Lung microvascular endothelial cell (primary cell): ENCODE measurements at places on chromosomes 1 and 21. TPM values are rescaled to one million over a fixed set of nuclear protein-coding genes. Genes with fewer than 3 reads are reported as not detected.

DNA sequence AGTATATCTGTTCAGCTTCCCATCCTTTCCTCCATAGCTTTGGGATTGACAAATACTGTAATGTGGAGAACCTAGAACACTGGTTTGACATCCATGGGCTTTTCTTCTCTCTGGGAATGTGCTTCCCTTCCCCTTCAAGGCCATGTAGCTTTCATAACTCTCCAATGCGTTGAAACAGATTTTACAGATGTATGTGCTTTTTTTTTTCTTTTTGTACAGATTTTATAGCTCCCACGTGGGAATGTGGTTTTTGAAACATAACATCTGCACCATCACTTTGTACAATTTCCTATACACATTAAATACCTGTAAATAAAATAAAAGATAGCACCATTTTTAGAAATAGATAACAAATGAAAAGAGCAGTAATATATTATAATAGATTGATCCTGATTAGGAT, 138.5 kb upstream of the TMPRSS15 start:
- no peak for DNase-seq

- peak; percentile 92 for DNase-seq
Measured at GRCh38 chr1:99659755-99660210, 13.9 kb downstream of the PALMD start.

- no peak for DNase-seq
Measured at GRCh38 chr21:26751305-26751704, 93.9 kb downstream of the ADAMTS1 start.

DNA sequence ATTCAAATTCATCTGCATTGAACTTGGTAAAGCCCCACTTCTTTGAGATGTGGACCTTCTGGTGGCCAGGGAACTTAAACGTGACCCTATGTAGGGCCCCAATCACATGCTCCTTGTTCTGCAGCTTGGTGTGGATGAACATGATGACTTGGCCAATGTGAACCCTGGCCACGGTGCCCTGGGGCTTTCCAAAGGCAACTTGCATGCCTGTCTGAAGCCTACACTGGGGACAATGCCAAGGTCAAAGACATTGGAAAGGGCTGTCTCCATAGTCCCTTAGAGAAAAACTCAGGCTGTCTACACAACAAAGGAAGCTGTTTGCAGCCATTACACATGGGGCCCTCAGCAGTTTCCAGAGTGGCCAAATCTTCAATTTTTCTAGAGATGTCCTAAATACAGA, 8.9 kb upstream of the VPS13D start:
- no peak for DNase-seq

DNA sequence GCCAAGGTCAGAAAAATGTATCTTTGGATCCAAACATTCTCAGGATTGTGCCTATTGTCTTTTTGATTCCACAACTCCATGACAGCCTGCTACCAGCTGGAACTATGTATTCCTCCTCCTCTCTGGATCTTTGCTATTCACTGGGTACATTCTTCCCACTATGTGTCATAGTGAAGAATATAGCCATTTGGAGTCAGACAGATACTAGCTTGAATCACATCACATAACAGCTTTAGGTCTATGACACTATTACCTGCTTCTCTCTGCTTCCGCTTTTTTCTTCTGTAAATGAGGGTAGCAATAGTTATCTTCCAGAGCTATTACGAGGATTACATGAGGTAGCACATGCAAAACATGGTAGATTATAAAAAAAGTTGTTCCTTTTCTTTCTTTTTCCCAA, 5.4 kb upstream of the EXO1 start:
- DNase-seq, result no peak

DNA sequence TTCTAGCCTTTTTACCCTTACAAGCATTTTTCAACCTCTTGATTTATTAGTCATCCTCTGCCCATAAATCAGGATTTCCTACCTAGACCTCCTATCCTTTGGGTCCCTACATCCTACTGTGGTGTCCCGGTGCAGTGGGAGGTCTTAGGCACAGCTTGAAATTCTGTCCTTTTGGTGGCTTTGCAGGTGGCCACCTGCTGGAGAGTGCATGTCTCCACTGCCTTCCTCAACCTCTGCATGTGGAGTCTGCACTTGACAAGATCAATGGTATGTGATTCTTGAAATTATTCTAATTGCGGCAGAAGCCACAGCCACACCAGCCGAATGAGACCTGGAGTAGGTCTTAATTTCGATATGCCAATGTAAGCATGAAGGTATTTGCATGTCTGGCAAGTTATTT, 11.4 kb upstream of the KCNA3 start:
- no peak for DNase-seq

- DNase-seq, result no peak
Measured at GRCh38 chr1:209751627-209752231, 4.1 kb upstream of the TRAF3IP3 start.

DNA sequence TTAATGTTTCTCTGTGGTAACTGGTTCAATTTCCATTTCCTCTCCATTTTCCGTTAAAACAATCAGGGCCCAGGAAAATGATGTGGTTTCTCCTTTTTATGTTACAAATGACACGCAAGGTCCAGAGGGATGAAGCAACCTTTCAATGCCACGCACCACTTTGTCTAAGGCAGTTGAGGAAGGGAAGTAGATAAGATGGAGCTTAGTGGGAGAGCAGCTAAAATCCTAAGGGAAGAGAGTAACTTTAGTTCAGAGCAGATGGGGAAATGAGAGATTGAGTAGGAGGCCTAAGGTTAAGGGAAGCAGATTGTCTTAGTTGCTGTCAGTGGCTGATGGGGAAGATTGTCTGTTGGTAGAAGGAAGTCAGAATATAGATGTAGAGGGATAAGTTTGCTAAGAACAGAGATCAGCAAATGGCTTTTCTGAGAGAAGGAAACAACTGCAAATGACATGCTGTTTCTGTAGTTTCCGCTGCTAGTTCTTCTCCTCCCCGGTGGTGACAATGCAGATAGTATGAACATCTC, 660 bp downstream of the CD1C start:
- no peak for DNase-seq

DNA sequence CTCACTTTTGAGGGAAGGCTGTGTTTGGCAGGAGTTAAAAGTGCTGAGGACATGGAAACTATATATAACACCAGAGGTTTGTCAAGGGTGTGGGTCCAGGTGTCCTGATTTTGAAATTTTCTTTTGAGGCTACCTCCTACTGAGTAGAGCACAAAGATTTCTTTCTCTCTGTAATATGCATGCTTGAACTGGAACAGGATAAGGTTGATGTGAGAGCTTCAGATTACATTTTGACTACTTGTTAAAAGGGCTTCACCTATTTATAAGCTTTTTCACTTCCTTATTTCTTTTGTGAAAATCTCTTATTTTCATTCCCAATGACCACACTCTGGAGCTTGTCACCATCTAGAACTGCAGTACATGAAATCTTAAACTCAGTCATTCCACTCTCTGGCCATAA, 59.8 kb upstream of the PLA2G4A start:
- DNase-seq, result no peak

GRCh38 chr21:36200081-36200561, 43.5 kb downstream of the DOP1B start:
- no peak for DNase-seq

DNA sequence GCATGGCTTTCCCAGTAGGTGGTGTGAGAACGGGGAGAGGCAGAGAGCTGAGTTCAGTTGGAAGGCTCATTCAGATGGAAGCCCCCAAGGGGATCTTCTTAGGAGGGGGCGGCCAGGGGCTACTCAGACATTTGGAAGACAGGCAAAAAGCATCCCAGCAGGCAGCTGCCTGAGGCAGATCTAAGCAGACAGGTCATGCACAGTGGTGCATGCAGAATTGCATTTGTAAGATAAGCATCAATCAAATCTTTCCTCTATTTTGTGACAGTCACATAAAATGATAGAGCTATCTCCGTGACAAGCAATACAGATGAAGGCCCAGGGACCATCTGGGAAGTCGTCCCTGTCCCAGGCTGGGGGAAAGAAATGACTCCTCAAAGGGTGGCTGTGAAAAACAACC, 3.8 kb downstream of the RAB3B start:
- DNase-seq, result no peak

- no peak for DNase-seq
Measured at GRCh38 chr1:55484173-55484572, 269.0 kb upstream of the USP24 start.

GRCh38 chr1:213443415-213443814, 392.4 kb downstream of the RPS6KC1 start:
- no peak for DNase-seq

- no peak for DNase-seq
Measured at GRCh38 chr1:240666568-240667198, 54.7 kb upstream of the GREM2 start.

DNA sequence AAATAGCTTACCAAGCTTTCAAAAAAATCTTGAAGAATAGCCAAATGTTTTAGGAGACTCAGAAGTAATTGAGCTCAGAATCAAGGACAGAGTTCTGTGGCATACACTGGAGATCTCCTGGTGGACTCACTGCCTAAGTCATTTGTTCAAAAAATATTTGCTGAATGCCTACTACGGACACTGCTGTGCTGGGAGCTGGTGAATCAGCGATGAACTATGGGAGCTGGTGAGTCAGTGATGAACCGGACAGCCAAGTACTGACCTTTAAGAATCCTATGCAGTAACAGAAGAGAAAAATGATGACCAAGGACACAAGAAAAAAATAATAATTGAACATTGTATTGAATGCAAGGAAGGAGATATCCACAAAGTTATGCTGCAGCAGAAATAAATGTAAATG, 717.9 kb upstream of the CXADR start:
- DNase-seq, result peak; percentile 77

DNA sequence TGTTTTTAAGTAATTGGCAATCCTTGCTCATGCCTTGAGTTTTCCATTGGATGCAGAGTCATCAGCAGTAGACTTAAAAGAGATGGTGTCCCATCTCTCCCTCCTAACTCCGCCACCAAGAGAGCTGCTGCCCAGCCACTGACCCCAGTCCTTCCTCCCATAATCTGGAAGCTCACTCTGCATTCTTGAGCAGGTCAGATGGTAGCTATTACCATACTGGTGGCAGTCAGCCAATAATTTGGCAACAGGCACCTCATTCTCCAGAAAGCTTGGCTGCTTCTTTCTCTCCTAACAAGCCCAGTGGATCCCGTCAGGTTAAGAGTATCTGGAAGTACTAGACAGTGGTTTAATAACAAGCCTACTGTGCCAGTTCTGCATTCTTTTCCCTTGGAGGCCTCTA, 272.1 kb downstream of the ZNF648 start:
- DNase-seq, result no peak

- no peak for DNase-seq
Measured at GRCh38 chr1:154208677-154209388, 2.7 kb upstream of the CFAP141 start.

DNA sequence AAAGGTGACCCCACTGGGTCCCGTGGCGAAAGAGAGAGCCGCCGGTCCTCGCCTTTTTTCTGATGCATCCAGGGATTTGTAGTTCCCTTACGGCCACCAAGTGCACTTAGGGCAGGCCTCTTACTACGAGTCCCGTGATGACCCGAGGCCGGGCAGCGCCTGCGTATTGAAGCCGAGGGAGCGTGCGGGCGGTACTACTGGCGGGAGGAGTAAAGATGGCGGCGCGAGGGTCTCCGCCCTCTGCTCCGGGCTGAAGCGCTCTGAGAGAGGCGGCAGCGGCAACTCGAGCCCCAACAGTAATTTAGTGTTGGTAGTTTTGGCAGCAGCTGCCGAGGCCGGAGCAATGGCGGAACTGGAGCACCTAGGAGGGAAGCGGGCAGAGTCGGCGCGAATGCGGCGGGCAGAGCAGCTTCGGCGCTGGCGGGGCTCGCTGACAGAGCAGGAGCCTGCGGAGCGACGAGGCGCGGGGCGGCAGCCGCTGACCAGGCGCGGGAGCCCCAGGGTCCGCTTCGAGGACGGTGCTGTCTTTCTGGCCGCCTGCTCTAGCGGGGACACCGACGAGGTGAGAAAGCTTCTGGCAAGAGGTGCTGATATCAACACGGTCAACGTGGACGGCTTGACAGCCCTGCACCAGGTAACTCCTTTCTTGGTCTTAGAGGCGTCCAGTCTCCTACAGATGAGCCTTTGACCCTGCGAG, at the start of gene PPP1R12B:
Gene PPP1R12B (plus strand): TSS at position 191 of the 697 bp plus-strand sequence. CDS start 153 bp downstream, at position 344.
- peak; percentile 99 for DNase-seq

GRCh38 chr1:37068897-37069296, 34.6 kb upstream of the GRIK3 start:
- DNase-seq, result no peak

- no peak for DNase-seq
Measured at GRCh38 chr1:152901631-152902030, 6.7 kb upstream of the IVL start.

DNA sequence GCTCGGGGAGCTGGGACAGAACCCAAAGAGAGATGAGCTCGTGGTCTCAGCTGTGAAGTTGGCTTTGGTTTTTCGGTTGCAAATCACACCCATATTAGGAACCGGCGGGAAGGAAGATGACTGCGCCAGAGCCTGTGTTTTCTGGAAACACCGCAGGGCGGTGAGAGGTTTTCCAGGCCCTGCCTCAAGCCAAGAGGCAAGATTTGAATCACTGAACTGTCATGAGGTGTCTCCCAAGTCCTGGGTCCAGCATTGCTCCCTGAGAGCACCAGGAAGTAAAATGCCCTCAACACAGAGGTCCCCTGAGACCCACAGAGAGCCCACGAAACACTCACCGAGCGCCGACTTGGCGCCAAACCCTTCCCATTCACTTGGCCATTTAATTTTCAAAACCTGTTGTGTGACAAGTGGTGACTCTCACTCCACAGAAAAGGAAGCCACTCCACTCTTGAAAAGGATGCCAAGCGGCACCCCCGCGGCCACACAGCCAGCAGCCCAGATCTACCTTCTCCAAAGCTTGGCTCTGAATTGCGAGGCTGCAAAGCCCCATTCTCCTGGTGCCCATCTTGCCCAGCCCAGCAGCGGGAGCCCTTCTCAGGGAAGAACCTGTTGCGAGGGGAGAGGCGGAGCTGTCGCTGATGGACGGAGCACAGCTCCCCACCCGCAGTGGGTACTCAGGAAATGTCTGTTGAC, 99.0 kb upstream of the RUNX3 start:
- no peak for DNase-seq

GRCh38 chr1:83508485-83509151, 490.3 kb downstream of the TTLL7 start:
- no peak for DNase-seq

- peak; percentile 41 for DNase-seq
Measured at GRCh38 chr1:218475275-218475674, 130.1 kb downstream of the TGFB2 start.

GRCh38 chr1:214003233-214003632, 15.5 kb downstream of the PROX1 start:
- no peak for DNase-seq

- DNase-seq, result no peak
Measured at GRCh38 chr1:162175379-162176081, 106.0 kb downstream of the NOS1AP start.

EPHA2 gene
- total RNA-seq, result 68.6 and 122 TPM in 2 replicates

HSPB7 gene
- total RNA-seq, result not detected in 2 replicates

LRRC71 gene
- total RNA-seq, result under 0.01 TPM in 2 replicates

MMEL1 gene
- 1.4 and 2.8 TPM in 2 replicates for total RNA-seq

PGLYRP4 gene
- total RNA-seq, result not detected in 2 replicates

NR1I3 gene
- not detected in 2 replicates for total RNA-seq

AMY1C gene
- not detected in 2 replicates for total RNA-seq

DCLRE1B gene
- 1.4 and 1.5 TPM in 2 replicates for total RNA-seq

PROK1 gene
- total RNA-seq, result not detected in 2 replicates

KIF14 gene
- 1.2 and 3.9 TPM in 2 replicates for total RNA-seq

C1QC gene
- not detected in 2 replicates for total RNA-seq

RBP7 gene
- total RNA-seq, result 0.22 TPM in 1 of 2 replicates, not detected in the other

ETNK2 gene
- total RNA-seq, result 6.9 and 9.4 TPM in 2 replicates

TTC22 gene
- total RNA-seq, result under 0.01 TPM in 1 of 2 replicates, not detected in the other

ADORA3 gene
- total RNA-seq, result not detected in 2 replicates

EPHA10 gene
- not detected in 2 replicates for total RNA-seq

SLAMF7 gene
- not detected in 2 replicates for total RNA-seq

ADAMTS5 gene
- under 0.01 TPM in 2 replicates for total RNA-seq
